ENCODE measurements at places on chromosomes 6 and 20. TPM values are rescaled to one million over a fixed set of nuclear protein-coding genes. Genes with fewer than 3 reads are reported as not detected.

Gene PHF1
- total RNA-seq, result 34.3 TPM

Gene TAF4
- total RNA-seq, result 11.8 TPM

Gene CPNE5
- total RNA-seq, result 0.29 TPM

Gene ANKRD66
- not detected for total RNA-seq

Gene LTV1
- 25.4 TPM for total RNA-seq

Gene RAET1E
- not detected for total RNA-seq

Gene CDSN
- 0.22 TPM for total RNA-seq

Gene MOCS1
- total RNA-seq, result 16.0 TPM

Gene HLA-DRA
- total RNA-seq, result not detected

Gene MYH7B
- total RNA-seq, result 0.05 TPM

Gene NR2E1
- not detected for total RNA-seq

Gene NRN1
- total RNA-seq, result 1.0 TPM

DNA sequence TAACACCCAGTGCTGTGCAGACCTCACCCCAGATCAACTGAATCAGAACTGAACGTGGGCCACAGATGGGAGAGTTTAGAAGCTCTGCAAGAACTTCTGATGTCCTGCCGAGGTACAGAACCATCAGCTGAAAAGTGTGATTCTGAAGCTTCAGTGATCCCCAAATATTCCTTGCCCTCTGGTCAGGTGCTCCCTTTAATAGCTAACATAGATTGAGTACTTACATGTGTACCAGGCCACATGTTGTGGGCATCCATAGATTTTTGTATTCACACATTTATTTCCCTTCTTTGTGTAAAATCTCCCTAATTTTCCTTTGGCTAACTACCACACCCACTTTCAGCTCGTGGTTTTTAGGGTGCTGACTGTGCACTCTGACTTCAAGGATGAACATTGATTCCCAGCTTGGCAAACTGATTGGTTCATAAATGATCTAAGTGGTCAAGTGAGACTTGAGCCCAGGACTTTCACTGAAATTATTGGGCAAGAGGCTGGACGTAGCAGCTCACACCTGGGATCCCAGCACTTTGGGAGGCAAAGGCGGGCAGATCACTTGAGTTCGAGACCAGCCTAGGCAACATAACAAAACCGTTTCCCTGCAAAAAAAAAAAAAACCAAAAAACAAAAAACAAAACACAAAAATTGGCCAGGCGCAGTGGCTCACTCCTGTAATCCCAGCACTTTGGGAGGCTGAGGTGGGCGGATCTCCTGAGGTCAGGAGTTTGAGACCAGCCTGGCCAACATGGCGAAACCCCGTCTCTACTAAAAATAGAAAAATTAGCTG lies 162.2 kb downstream of the BCAS1 start:
- H3K36me3 ChIP-seq, result no peaks in the 10 kb centered on the region
- H3K4me3 ChIP-seq, result no peak overlapping the region
- H3K27ac ChIP-seq, result peak overlapping the region; percentile 91
- H3K27me3 ChIP-seq, result no peaks in the 10 kb centered on the region
- peaks cover 15% of the 10 kb centered on the region for H3K4me1 ChIP-seq

DNA sequence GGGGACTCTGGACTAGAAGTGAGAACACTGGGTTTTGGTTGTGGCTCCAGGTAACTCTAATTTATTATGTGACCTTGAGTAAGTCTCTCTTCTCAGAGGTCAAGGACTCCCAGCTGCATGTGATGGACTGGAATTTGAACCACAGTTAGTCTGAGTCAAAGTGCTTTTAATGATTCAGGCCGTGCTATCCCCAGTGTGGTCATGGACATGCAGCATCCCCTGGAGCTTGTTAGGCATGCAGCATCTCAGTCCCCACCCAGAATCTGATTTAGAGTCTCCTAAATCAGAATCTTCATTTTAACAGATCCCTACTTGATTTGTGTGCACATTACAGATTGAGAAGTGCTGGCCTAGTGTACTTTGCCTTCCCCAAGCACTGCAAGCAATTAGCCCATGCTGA lies 74.2 kb downstream of the TOX2 start:
- no peak overlapping the region for H3K27ac ChIP-seq
- DNase-seq, result peak; percentile 44
- H3K4me3 ChIP-seq, result no peak overlapping the region

DNA sequence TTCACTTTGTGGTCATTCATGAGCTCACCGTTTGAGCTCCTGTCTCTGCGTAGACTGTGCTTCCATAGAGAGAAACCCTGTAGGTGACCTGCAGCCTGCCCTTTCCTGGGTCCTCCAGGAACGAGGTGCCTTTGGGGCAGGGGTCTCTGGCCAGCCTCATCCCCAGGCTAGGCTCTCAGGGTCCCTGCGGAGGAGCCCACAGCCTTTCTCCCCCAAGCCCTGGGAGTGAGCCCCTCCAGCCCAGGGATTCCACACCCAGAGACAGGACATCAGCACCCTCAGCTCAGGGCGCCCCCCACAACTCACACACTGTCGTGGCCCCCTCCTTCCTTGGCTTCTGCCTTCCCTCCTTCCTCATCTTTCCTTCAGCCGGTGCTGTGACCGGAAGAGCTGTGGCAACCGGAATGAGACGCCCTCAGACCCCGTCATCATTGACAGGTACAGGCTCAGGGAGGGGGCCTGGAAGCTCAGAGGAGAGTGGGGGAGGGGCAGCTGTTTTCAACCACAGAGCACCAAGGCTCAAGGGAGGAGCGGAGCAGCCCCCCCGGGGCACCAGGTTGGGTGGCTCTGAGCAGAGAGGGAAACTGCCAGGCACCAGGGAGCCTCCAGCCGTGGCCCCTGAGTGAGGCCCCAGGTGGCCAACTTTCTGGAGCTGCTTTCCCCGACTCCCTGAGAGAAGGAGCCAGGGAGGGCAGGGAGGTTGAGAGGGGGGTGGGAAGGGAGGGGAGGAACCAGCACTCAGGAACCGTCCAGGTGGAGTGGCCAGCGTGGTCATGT lies 16.8 kb downstream of the EBF4 start:
- no peak for DNase-seq
- no peaks in the 10 kb centered on the region for H3K4me1 ChIP-seq
- H3K27me3 ChIP-seq, result peaks cover 11% of the 10 kb centered on the region
- H3K36me3 ChIP-seq, result no peaks in the 10 kb centered on the region
- no peak overlapping the region for H3K27ac ChIP-seq

DNA sequence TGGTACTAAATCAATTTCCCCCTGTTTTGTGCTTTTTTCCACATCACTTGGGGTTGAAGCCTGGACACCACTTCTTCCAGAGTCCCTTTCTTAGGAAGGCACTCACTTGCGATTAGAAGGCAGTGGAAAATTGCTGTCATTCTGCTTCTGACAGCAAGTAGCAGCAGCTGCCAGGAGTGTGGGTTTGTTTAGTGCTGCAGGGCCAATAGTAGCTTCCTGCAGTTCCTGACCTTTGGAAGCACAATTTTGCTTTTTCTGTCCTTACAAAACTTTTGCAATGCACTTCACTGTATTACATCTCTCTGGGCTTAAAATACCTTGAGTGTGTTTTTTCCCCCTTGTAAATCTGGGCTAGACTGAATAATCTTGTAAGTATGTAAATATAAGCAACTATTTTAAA lies 12.5 kb upstream of the HLA-DRA start:
- no peaks in the 10 kb centered on the region for H3K4me1 ChIP-seq
- no peak overlapping the region for H3K27ac ChIP-seq
- no peak for DNase-seq
- H3K36me3 ChIP-seq, result no peaks in the 10 kb centered on the region
- H3K4me3 ChIP-seq, result no peak overlapping the region
- peaks cover 2% of the 10 kb centered on the region for H3K27me3 ChIP-seq

- no peaks in the 10 kb centered on the region for H3K36me3 ChIP-seq
- DNase-seq, result no peak
These were observed 23.9 kb downstream of the MYH7B start for GRCh38 chr20:34979366-34980153.

DNA sequence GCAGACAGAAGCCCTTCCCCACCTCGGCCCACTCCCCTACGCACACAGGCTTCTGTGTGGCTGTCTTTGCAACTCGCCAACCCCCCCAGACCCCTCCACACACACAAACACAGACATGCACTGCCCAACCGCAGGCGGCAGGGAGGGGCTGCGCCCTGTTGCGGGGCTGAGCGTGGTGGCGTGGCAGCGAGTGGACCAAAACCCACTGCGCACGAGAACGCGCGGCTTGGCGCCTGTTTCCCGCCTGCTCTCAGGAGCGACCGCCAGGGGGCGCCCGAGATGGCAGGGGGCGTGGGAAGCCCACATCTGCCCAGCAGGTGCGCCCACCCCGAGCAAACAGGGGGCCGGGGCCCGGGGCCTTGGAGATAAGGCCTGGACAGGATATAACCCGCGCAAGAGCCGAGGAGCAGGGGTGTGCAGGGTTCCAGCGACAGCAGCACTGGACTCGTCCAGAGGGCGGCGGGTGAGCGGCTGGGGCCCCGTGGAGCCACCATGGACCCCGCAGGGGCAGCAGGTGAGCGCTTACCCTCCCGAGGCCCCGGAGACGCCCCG lies at the start of gene RBPJL:
Gene RBPJL, plus strand, starts transcription at position 410 of the 552 bp plus-strand sequence. Its CDS starts 83 bp downstream, at position 493.
- H3K36me3 ChIP-seq, result no peaks in the 10 kb centered on the region
- H3K27ac ChIP-seq, result no peak within 1 kb of the TSS
- no peak for DNase-seq

GRCh38 chr20:24950836-24951525 lies 1.9 kb downstream of the CST7 start:
- no peaks in the 10 kb centered on the region for H3K27me3 ChIP-seq
- H3K4me1 ChIP-seq, result no peaks in the 10 kb centered on the region
- no peaks in the 10 kb centered on the region for H3K36me3 ChIP-seq
- H3K27ac ChIP-seq, result no peak overlapping the region

- H3K27me3 ChIP-seq, result no peaks in the 10 kb centered on the region
- no peak for DNase-seq
- H3K4me3 ChIP-seq, result no peak overlapping the region
- no peaks in the 10 kb centered on the region for H3K4me1 ChIP-seq
- no peak overlapping the region for H3K27ac ChIP-seq
These were observed 591.6 kb downstream of the PKHD1 start for GRCh38 chr6:51495610-51496396.

- H3K4me1 ChIP-seq, result peaks cover 9% of the 10 kb centered on the region
- peak overlapping the region; percentile 87 for H3K27ac ChIP-seq
- H3K36me3 ChIP-seq, result no peaks in the 10 kb centered on the region
- no peak overlapping the region for H3K4me3 ChIP-seq
These were observed 627.9 kb downstream of the PRKN start for GRCh38 chr6:162099685-162100084.

DNA sequence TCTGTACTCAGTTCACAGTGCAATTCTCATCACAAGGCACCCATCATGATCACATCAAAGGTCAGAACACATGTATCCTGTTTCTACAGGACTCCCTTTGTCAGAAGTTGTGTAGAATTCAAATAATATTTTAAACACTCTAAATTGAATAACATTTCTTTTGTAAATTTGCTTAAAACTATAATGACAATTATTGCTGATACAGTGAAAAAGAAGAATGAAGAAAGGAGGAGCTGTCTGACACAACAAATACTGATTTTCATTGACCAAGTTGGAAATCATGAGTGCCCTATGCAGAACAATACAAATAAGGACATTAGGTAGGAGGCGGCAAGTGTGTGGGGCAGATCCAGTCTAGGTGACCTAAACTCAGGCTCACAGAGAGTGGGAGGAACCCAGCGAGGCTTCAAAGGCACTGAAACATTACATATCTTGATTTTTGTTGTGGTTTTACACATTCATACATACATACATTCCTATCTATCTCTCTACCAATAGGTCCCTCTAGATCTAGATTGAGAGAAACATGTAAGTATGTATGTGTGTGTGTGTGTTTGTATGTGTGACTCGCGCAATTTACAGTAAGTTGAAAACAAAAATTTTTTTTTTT lies 79.2 kb upstream of the SLC2A12 start:
- no peaks in the 10 kb centered on the region for H3K4me1 ChIP-seq
- no peaks in the 10 kb centered on the region for H3K36me3 ChIP-seq
- DNase-seq, result no peak
- H3K27me3 ChIP-seq, result no peaks in the 10 kb centered on the region

DNA sequence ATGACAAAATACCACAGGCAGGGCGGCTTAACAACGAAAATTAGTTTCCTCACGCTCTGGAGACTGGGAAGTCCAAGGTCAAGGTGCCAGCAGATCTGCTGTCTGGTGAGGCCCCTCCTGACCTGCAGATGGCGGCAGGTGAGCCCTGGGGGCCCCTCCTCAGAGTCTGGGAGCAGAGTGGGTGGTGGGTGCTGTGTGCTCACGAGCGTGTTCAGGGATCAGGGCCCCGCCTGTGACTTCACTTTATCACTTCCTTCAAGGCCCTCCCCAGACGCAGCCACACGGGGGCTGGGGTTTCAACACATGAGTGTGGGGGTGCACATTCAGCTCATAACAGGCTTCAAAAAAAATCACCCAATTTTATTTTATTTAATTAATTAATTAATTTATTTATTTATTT lies 39.3 kb downstream of the SLC2A4RG start:
- H3K4me3 ChIP-seq, result no peak overlapping the region
- H3K27me3 ChIP-seq, result no peaks in the 10 kb centered on the region
- no peaks in the 10 kb centered on the region for H3K36me3 ChIP-seq
- no peak for DNase-seq
- peaks cover 8% of the 10 kb centered on the region for H3K4me1 ChIP-seq

GRCh38 chr6:162181111-162181510 lies 546.5 kb downstream of the PRKN start:
- H3K27ac ChIP-seq, result no peak overlapping the region
- H3K27me3 ChIP-seq, result no peaks in the 10 kb centered on the region
- no peak for DNase-seq

- H3K4me3 ChIP-seq, result no peak overlapping the region
- no peak for DNase-seq
- no peak overlapping the region for H3K27ac ChIP-seq
- no peaks in the 10 kb centered on the region for H3K27me3 ChIP-seq
These were observed 11.0 kb upstream of the FILIP1 start for GRCh38 chr6:75504465-75505222.

DNA sequence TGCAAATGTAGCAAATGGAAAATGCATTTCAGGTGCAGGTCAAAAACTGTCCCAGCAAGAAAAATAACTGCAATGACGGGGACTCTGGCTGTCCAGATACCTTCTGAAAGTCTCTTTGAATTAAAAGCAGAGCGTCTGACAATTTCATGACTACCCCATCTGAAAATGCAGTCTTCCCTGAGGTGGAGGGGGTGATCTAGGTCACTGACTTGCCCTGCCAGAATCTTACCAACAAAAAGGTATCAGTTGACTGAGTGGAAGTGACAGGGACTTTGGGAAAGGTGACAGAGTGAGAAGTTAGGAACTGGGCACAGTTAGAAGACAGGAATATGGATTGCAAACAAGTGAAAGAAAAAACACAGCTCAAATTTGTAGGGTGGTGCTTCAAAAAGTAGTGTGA lies 402.2 kb downstream of the DHX35 start:
- H3K4me1 ChIP-seq, result no peaks in the 10 kb centered on the region
- no peaks in the 10 kb centered on the region for H3K27me3 ChIP-seq
- no peak for DNase-seq
- H3K4me3 ChIP-seq, result no peak overlapping the region
- no peak overlapping the region for H3K27ac ChIP-seq
- H3K36me3 ChIP-seq, result no peaks in the 10 kb centered on the region

DNA sequence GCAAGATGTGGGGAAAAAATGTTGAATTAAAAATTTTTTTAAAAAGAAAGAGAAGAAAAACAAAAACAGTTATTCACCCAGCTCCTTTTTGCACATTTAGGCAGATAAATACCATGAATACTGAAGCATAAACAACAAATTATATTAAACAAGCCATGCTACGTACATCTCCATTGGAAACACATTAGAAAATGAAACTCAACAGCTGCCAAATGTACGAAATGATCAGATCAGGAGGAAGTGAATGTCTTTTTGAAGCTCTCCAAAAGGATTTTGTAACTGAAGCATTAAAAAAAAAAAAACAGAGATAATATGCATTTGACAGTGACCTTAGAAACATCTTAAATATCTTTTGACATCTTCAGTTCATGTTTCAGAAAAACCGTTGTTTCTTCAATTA lies 56.7 kb downstream of the CD83 start:
- peaks cover 6% of the 10 kb centered on the region for H3K27me3 ChIP-seq
- no peak overlapping the region for H3K27ac ChIP-seq
- H3K36me3 ChIP-seq, result no peaks in the 10 kb centered on the region
- no peak overlapping the region for H3K4me3 ChIP-seq
- no peak for DNase-seq
